ENCODE measurements at places on chromosomes 7 and 10. TPM values are rescaled to one million over a fixed set of nuclear protein-coding genes. Genes with fewer than 3 reads are reported as not detected.

COL26A1 gene
- not detected for polyA plus RNA-seq

RADIL gene
- polyA plus RNA-seq, result 15.0 TPM

- no peak overlapping the region for H3K4me3 ChIP-seq
- H3K36me3 ChIP-seq, result no peaks in the 10 kb centered on the region
- no peak overlapping the region for H3K27ac ChIP-seq
Measured at GRCh38 chr7:110486549-110486948, 604.4 kb upstream of the LRRN3 start.

DNA sequence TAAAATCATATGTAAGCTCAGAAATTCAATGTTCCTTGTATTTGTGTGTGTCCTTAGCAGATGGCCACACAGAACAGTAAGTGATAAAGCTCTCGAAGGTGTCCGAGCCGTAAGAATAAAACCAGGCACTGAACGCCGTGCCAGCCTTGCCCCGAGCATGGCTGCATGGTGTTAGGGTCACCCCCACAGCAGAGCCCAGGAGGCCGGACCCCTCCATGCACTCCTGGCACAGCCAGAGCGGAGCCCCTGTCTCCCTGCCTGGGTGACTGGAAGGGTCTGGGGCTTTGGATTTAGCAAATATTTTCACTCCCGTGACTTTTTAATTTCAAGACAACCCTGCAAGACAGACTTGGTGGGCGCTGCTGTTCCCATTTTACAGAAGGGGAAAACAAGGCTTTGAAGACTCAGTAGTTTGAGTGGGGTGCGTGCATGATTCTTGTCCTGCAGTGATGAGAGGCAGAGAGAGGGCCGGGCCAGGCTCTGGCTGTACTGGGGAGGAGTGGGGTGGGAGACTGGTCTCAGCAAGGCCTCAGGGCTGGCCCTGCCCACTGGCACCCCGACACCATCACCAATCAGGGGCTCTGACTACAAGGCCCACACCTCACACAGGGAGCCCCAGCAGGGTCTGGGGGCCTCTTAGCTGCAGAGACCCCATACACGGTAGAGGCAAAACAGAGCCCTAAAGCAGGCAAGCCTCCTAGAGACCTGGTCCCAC, 39.4 kb downstream of the VIPR2 start:
- H3K27ac ChIP-seq, result no peak overlapping the region
- no peaks in the 10 kb centered on the region for H3K4me1 ChIP-seq
- H3K27me3 ChIP-seq, result no peaks in the 10 kb centered on the region
- DNase-seq, result no peak
- no peak overlapping the region for H3K4me3 ChIP-seq

GRCh38 chr10:98252464-98252863, 15.5 kb downstream of the LOXL4 start:
- no peaks in the 10 kb centered on the region for H3K27me3 ChIP-seq
- no peak overlapping the region for H3K27ac ChIP-seq
- H3K4me3 ChIP-seq, result no peak overlapping the region
- no peaks in the 10 kb centered on the region for H3K4me1 ChIP-seq
- DNase-seq, result no peak
- no peaks in the 10 kb centered on the region for H3K36me3 ChIP-seq

DNA sequence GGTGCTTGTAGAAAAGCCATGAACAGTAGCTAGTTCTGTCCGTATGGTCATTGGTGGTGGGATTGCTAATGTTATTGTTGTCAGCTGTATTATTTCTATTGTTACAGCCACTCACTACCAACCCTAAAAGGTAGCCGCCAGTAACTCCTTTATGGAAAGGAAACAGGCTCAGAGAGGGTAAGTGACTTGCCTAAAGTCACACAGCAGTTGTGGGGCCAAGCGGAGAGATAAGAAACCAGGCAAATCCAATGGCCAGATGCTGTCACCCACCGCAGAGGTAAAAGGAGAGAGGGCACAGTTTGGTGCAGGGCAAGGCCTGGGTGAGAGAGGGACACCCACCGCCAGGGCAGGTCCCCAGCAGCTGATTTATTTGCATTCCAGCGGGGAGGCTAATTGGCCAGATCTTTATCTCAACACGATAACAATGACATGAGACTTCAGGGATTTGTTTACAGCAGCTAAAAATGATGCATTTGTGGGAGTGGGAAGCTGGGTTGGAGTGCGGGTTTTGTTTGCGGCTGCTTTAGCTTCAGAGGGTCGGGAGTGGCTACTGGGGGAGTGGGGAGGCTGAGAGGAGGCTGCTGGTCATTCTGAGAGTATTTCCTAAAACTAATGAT, 8.6 kb upstream of the NKX2-3 start:
- no peak for DNase-seq
- H3K4me3 ChIP-seq, result no peak overlapping the region
- H3K27ac ChIP-seq, result no peak overlapping the region

GRCh38 chr7:93298671-93299070, 66.5 kb downstream of the VPS50 start:
- H3K27me3 ChIP-seq, result no peaks in the 10 kb centered on the region
- no peaks in the 10 kb centered on the region for H3K4me1 ChIP-seq
- no peaks in the 10 kb centered on the region for H3K36me3 ChIP-seq
- H3K27ac ChIP-seq, result no peak overlapping the region

DNA sequence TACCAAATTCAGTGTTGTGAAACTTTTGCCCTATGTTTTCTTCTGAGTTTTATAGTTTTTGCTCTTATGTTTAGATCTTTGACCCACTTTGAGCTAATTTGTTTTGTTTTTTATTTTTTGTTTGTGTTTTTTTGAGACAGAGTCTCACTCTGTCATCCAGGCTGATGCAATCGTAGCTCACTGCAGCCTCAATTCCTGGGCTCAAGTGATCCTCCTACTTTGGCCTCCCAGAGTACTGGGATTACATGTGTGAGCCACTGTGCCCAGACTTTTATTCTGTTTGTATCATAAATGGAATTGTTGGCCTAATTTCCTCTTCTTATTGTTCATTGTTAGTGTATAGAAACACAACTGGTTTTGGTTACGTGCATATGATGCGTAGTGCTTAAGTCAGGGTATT, 43.2 kb upstream of the ZMIZ2 start:
- no peaks in the 10 kb centered on the region for H3K36me3 ChIP-seq
- no peaks in the 10 kb centered on the region for H3K4me1 ChIP-seq
- H3K27ac ChIP-seq, result no peak overlapping the region
- DNase-seq, result no peak
- no peak overlapping the region for H3K4me3 ChIP-seq

DNA sequence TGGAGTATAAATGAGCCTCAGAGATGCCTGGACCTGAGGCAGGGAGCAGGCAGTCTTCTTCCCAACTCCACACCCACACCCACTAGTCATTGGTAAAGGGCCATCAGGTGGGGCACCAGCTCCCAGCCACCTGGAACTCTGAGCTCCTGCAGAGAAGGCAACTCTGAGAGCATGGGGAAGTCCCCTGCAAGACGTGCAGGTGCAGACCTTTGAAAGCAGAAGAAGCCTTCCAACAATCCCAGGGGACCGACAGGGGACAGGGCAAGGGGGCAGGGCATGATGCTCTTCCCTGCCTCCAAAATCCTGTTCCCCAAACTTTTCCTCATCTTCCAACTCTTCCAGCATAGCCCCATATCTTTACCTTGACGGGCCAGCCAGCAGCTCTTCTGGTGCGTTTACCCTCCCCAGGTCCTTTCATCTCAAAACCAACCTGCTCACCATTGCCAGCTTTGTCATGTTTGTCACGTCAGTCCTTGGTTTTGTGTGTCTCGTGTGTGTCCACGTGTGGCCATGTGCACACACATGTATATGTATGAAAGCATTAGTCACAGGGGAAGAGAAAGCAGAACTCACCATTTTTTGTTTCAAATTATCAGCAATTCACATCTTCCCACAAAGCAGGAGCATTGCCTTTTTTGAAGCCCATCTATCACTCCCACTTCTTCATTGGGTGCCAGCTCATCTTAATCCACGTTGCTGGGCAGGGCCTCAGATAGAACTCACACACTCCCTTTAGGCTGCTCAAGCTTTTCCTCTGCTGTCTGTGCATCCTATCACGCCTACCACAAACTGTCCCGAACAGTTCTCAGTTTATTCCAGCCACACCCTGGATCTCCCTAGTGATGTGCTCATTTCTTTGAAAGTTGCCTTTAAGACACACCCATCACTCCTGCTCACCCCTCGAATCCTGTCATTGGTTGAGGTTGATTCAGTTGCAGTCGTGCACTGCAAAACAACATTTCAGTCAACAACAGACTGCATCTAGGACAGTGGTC, 41.0 kb upstream of the AMPH start:
- H3K4me1 ChIP-seq, result no peaks in the 10 kb centered on the region
- no peak overlapping the region for H3K27ac ChIP-seq
- no peaks in the 10 kb centered on the region for H3K27me3 ChIP-seq
- no peak overlapping the region for H3K4me3 ChIP-seq
- DNase-seq, result no peak
- no peaks in the 10 kb centered on the region for H3K36me3 ChIP-seq

DNA sequence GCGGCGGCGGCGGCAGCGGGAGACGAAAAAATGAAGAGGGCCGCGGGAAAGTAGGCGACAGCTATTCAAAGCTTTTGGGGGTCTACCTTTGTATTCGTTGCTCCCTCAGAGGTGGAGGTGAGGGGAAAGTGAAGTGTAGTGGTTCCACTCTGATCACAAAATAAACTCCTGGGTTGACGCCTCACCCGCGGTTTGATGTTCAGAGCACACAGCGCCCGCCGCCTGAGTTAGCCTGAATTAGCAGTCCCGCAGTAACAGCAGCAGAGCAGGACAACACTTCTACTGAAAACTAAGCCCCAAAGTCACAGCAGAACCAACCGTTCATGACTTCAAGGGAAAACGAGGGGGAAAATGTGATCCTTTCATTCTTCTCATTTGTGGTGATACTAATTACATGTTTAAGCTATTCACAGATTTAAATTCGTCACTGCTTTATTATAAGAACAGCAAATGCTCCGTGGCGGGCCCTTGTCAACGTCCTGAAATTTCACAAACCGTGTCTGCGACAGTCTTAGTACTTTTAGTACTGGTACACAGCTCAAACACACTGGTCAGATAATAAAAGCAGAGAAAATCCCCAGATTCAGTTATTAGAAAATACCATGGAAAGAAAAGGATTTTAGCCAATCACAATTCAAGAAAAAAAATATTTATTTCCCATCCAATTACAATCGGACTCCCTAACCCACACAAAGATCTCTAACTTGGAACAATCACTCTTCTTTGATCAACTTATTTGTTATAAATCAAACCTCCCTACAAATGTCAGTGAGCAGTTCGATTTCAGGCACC, 563 bp upstream of the JMJD1C start:
- H3K27ac ChIP-seq, result peak overlapping the region; percentile 58
- H3K4me1 ChIP-seq, result peaks cover 2% of the 10 kb centered on the region
- peak overlapping the region; percentile 79 for H3K4me3 ChIP-seq
- no peaks in the 10 kb centered on the region for H3K36me3 ChIP-seq
- no peaks in the 10 kb centered on the region for H3K27me3 ChIP-seq
- DNase-seq, result peak; percentile 79

DNA sequence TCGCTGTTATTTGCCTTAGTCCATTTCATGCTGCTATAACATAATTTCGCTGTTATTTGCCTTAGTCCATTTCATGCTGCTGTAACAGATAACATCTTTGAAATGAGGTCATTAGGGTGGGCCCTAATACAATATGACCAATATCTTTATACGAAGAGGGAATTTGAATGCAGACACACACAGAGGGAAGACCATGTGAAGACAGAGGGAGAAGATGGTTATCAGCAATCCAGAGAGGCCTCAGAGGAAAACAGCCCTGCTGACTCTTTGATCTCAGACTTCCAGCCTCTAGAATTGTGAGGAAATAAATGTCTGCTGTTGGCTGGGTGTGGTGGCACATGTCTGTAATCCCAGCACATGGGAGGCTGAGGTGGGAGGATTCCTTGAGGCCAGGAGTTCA, 404.9 kb downstream of the TYW1 start:
- H3K4me3 ChIP-seq, result no peak overlapping the region
- H3K27me3 ChIP-seq, result no peaks in the 10 kb centered on the region
- H3K4me1 ChIP-seq, result no peaks in the 10 kb centered on the region
- H3K27ac ChIP-seq, result no peak overlapping the region

- no peaks in the 10 kb centered on the region for H3K4me1 ChIP-seq
- H3K27me3 ChIP-seq, result no peaks in the 10 kb centered on the region
- no peak overlapping the region for H3K4me3 ChIP-seq
- H3K36me3 ChIP-seq, result no peaks in the 10 kb centered on the region
Measured at GRCh38 chr10:2236876-2237275, 499.6 kb upstream of the ADARB2 start.

- H3K36me3 ChIP-seq, result no peaks in the 10 kb centered on the region
- no peaks in the 10 kb centered on the region for H3K27me3 ChIP-seq
- H3K4me1 ChIP-seq, result no peaks in the 10 kb centered on the region
- no peak for DNase-seq
Measured at GRCh38 chr7:80439894-80440821, 71.7 kb downstream of the GNAT3 start.

DNA sequence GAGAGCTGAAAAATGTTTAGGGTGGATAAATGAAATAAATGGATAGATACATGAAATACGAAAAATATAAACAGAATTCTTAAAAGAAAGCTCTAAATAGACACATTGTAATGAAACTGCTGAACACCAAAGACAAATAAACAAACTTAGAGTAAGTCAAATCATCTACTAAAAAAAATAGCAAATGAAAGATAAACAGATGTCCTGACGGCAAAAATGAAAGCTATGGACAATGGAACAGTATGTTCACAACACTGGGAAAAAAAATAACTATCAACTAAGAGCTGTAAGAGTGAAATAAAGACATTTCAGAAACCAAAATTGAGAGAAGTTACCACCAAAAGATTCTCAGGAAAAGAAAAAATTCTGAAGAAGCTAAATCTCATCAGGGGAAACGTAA, 106.1 kb downstream of the SGMS1 start:
- H3K4me3 ChIP-seq, result no peak overlapping the region
- H3K27me3 ChIP-seq, result no peaks in the 10 kb centered on the region
- no peaks in the 10 kb centered on the region for H3K4me1 ChIP-seq
- H3K36me3 ChIP-seq, result no peaks in the 10 kb centered on the region

DNA sequence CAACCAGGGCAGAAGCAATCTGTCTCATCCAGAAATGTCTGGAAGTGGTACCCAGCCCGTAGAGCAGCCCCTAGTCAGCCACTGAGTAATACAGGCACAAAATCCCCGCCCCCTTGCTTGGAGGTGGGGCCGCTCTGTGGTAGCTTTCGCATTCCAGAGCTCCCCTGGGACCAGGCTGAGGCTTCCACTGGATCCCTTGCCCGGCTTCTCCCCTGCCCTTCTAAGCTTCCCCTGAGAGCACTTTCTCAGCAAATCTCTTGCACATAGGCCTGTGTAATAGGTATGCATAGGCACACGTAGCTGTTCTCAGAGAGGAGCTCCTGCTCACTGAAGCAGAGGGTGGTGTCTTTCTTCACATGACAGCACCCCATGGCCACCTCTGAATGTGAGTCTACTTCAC, 144.2 kb downstream of the BMS1 start:
- no peaks in the 10 kb centered on the region for H3K36me3 ChIP-seq
- no peak overlapping the region for H3K27ac ChIP-seq
- no peaks in the 10 kb centered on the region for H3K27me3 ChIP-seq
- DNase-seq, result no peak
- H3K4me3 ChIP-seq, result no peak overlapping the region

DNA sequence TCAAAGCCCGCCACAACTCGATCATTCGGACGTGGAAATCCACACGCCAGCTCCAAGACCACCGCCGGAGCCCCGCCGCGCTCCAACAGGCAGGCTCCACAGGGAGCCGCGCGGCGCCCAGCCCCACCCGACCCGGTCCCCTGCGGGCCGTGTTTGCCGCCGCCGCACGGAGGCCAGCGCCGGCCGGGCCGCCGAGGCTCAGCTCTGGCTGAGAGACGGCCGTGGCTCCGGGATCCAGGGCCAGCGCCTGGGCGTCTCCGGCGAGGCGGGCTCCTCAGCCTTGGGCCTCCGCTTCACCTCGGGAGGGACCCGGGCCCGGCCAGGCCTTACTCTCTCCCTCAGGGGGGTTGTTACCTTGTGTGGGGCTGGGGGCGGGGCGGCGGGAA, 333 bp downstream of the SMNDC1 start:
- H3K27me3 ChIP-seq, result no peaks in the 10 kb centered on the region
- peak overlapping the region; percentile 99 for H3K4me3 ChIP-seq
- peak overlapping the region; percentile 82 for H3K27ac ChIP-seq
- H3K36me3 ChIP-seq, result peaks cover 3% of the 10 kb centered on the region
- no peak for DNase-seq

All from aorta (tissue), 5 donors.